ENCODE measurements at places on chromosomes 4 and X.

DNA sequence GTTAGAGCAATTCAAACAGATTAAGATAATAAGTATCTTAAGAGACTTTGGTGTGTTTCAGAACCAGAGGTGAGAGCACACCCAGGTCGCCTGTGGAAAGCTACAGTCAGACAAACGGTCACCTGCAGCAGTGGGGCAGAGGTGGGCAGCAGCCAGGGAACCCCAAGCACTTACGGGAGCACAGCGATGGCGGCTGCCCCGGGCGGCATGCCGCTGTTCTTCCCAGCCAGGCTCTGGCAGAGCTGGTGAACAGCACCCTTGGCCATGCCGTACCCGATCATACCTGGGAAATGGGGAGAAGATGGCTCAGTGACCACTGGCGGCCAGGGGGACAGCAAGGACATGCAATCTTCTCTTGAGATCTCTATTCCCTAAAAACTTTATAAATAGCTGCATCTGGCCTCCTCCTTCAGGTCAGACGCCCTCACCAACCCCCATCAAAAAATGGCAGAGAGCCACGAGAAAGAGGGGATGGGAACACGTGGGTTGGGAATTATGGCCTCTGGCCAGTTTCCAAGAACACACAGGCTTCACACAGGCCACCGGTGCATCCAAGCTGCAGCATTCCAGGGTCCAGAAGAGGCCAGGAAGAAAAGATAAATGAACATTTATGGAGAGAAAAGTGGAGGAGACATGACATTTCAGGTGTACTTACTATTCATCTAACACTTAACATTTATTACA, 19.7 kb downstream of the QDPR start:
- DNase-seq: no peak

DNA sequence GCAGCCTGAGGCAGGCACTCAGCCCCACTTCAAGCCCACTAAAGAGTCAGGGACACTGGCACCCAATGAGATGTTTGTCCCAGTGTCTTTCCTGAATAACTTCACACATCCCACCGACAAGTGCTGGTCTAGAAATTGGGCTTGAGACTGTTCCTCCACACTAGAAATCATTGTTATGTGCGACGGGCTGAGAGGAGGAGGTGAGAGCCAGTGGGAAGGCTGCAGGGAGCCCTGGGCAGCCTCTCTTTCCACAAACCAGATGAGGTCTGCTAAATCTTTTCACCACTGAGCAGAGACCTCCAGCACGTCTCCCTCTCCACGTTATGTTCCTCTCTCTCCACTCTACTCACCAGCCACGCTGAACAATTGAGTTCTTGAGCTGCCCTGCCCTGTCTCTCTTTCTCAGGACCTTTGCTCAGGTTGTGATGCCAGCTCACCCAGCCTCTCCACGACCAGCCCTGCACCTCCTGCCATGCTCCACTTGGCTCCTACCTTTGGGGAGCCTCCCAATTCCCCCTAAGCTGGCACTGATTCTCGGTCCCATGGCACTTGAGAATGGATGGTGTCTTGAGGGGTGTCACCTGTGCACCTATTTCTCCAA, 8.4 kb downstream of the SCD5 start:
- DNase-seq: no peak

- no peak for DNase-seq
Observed at GRCh38 chr4:168605411-168605810, 108.6 kb downstream of the PALLD start.

GRCh38 chrX:133085785-133086184, 11.1 kb downstream of the USP26 start:
- no peak for DNase-seq

DNA sequence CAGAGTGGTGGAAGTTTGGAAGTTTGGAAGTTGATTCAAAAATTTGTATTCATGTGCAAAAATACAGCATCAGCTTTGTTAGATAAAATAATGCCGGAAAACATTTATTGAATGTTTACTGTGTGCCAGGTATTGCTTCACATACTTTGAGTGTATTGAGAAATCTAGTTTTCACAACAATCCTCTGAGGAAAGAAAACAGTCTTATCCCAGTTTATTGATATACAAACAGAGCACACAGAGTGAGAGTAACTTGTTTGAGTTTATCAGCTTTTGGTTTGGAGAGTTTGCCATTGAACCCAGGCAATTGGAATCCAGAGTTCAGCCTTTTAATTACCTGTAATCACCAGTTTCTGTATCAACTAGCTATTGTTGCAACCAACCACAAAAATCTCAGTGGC, 127.2 kb upstream of the RPS6KA3 start:
- no peak for DNase-seq

DNA sequence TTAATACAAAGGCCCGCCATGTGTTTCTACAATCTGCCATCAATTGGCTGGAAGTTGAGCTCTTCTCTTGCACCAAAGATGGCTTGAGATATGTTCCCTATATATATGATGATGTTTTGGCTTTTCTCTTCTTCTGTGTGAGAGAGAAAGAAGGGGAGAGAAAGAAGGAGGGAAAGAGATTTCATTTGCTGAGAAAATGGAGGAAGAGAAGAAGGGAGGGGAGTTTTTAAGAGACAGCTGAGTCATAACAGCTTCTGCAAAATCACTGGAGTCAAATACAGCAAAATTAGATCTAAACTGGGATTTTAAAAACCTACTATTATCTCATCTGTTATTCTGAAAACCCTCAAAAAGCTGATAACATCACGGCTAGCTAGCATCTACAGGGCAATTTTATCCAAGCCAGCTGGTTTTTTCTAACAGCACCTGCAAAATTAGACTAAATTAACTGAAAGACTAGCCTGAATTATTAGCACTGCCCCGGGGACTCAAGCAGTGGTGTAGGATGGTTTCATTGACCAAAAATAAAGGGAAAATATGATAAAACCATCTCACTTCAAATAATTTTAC, 647.6 kb upstream of the ACTRT1 start:
- no peak for DNase-seq

GRCh38 chr4:175716961-175717360, 95.1 kb downstream of the GPM6A start:
- DNase-seq: no peak

- no peak for DNase-seq
Observed at GRCh38 chr4:115030281-115030680, 83.1 kb downstream of the NDST4 start.

Measured in NCI-H460 (cell line).